ENCODE measurements at places on chromosomes 13 and 19.

DNA sequence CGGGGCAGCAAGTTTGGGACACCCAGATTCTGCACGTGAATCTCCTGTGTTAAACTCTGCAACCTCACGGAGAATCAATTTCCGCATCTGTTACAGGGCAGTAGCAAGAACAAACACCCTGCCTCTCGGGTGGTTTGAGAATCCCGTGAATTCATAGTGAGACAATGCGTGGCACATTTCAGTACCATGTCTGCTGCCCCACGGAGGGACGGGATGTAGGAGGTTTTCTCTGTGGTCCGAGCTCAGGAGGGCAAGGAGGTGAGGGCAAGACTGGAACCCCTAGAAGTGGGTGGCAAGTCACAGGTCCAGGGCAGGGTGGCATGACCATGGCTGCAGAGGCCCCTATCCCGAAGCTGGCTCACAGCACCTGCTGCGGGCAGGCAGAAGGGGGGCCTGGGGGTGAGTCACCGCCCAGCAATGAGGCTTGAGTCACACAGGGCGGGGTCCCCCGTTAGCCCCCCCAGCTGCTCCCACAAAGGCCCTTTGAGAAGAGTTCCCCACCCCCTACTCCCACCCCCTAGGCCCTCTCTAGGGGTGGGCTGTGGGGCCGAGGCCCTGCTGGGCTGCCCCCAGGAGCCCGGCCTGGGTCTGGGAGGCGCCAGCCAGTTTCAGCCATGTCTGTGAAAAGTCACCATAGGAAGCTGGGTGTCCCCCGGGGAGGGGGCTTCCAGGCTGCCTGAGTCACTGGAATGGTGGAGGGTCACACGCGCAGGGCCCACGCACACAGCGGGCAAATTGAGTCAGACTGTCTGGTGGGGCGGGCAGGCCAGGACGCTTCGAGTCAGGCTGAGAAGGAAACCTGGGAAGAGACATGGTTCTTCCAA lies 25.8 kb upstream of the NANOS3 start:
- peak; percentile 82 for DNase-seq

- no peak for DNase-seq
Observed at GRCh38 chr13:51873837-51874236, 12.1 kb downstream of the CCDC70 start.

DNA sequence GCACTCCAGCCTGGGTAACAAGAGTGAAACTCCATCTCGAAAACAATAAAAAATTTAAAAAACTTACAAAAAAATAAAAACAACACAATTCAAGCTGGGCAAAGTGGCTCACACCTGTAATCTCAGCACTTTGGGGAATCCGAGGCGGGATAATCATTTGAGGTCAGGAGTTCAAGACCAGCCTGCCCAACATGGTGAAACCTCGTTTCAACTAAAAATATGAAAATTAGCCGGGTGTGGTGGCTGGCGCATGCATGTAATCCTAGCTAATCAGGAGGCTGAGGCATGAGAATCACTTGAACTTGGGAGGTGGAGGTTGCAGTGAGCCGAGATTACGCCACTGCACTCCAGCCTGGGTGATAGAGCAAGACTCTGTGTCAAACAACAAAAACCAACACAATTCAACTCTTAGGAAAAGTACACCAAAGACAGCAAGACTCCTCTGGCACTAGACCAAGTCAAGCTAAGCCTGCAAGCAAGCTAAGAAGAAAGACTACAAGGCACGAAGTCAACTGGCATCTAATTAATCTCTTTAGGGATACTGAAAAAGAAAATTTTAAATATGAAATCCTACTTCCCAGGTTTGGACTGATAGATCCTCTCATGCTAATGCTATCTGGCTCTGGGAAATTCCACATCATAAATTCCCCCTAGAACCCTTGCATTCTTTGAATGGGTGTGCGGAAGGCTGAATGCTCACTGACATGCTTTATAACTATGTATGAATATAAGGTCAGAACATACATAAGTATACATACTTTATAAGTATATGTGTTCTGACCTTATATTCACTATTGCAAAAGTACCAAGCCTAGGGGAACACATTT lies 7.9 kb downstream of the PBX4 start:
- no peak for DNase-seq

DNA sequence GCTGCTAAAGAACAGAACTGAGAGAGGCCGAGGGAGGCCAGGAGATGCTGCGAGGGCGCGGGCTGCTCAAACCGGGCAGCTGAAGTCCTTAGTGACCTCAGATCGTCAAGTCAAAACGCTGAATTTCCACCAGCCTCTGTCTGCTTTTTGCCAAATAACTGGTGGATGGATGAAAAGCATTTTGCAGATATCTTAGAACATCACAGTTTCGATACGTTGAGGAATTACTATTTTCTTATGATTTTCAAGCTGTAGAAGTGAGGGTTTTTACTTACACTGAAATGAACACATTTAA lies 2.0 kb downstream of the GPC6 start:
- DNase-seq = no peak

- no peak for DNase-seq
Observed at GRCh38 chr13:30435911-30436451, 13.7 kb downstream of the UBE2L5 start.

DNA sequence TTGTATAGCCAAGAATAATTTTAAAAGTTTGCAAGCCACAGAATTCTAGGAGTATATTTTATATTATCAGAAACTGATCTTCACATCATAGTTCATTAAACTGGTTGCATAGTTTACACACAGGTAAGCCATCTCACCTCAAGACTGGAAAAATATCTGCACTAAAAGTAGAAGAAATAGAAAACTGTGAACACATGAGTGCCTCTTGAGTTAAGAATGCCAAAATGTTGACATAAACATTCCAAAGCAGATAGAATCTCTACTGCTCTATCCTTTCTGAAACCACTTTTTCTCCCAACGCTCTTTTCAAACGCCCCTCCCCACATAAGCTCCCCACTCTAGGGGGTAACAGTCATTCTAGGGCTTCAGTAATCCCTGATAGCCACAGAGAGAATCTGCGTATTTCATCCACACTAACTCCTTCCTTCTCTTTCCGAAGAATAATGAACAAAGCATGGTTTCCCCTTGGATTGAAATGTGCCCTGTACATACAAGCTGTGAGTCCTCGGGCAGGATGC lies 201.5 kb downstream of the IRS2 start:
- DNase-seq = no peak

DNA sequence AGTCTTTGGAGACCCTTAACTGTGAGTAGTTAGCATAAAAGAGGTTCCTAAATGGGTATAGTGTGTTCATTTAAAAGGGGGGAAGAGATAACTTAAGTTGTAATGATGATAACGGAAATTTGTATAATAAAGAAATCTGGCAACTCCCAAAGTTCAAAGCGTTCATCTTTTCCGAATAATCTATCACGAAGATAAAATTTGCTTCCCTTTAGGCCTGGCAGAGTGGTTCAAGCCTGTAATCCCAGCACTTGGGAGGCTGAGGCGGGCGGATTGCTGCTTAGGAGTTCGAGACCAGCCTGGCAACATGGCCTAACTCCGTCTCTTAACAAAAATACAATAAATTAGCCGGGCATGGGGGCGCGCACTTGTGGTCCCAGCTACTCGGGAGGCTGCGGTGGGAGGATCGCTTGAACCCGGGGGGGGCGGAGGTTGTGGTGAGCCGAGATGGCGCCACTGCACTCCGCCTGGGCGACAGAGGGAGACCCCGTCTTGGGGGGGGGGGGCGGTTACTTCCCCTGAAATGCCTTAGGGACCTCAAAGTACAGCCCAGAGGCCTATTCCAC lies 934 bp downstream of the N4BP2L2 start:
- no peak for DNase-seq

GRCh38 chr13:51768976-51769375 lies 35.0 kb downstream of the DHRS12 start:
- DNase-seq = no peak

GRCh38 chr13:57128909-57129308 lies 11.8 kb upstream of the PRR20A start:
- DNase-seq = no peak

DNA sequence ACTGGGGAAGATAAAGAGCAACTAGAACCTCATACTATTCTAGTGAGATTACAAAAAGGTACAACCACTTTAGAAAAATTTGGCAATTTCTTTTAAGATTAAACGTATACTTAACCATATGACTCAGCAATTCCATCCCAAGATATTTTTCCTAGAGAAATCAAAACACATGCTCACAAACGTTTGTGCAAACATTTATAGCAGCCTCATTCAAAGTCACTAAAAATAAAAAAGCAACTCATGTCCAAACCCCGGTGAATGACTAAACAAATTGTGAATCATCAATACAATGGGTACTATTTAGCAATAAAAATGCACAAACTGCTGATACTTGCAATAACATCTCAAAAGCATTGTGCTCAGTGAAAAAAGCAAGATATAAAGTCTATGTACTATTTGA lies 121.5 kb downstream of the FRY start:
- peak; percentile 83 for DNase-seq

DNA sequence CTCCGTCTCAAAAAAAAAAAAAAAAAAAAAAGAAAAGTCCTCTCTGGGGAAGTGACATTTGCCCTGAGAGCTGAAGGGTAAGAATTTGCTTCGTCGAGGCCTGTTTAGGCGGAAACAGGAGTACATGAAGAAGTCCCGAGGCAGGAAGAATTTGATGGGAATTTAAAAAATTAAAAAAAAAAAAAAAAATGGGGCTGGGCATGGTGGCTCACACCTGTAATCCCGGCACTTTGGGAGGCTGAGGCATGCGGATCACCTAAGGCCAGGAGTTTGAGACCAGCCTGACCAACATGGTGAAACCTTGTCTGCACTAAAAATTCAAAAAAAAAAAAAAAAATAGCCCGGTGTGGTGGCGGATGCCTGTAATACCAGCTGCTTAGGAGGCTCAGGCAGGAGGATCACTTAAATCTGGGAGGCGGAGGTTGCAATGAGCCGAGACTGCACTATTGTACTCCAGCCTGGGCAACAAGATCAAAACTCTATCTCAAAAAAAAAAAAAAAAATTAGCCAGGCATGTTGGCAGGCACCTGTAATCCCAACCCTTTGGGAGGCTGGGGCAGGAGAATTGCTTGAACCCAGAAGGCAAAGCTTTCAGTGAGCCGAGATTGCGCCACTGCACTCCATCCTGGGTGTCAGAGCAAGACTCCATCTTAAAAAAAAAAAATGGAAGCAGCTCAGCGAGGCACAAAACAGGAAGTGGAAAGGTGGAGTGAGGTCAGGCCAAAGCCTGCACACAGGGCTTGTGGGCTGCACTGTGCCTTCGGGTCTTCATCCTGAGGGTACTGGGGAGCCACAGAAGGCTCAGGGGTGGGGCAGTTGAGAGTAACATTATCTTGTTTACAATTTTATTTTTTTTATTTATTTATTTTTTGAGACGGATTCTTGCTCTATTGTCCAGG lies 4.9 kb downstream of the BAX start:
- no peak for DNase-seq

DNA sequence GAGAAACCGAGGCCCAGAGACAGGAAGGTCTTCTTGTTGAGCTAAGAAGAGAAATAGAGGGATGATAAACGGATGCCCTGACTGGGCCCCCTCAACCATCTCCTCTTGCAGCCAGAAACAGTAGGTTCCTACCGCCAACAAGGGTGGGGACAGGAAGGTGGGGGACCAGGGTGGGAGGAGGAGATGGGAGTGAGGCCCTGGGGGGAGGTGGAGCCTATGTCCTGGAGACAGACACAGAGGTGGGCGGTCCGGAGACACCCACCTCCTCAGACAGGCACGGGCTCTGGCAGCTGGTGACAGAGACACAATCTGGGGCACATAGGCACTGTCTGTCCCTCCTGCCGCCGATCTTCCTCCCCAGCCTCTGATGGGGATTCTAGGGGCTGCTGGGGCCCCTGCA lies 16.9 kb downstream of the GADD45B start:
- DNase-seq = no peak

DNA sequence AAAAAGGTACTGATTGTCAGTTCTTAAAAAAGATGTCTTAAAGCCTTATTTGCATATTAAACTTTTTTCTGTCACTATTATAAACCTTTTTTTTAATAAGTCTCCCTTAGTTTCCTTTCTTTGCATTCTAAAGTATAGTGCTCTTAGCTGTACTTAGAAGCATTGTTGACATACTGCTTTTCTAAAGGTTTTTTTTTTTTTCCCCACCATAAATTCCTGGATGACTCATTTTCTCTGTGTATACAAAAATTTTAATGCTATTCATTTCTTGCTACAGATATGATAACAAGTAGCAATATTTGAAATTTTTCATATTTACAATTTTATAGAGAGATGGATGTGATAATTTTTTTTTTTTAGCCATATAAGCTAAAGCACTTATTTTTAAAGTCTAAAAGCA lies 43.5 kb downstream of the METTL21C start:
- DNase-seq = peak; percentile 13

DNA sequence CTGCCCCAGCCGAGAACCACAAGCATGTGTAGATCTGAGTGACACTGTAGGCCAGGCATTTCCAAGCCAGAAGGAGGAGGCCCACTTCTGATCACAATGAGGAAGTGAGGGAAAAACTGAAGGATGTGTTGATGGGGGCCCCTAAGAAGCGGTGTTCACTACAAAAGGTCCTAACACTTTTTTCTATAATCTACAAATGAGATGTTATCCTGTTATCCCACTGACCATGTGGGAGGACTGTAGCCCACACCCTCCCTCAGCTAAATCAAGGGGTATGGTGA lies 99.0 kb upstream of the MCF2L start:
- no peak for DNase-seq

GRCh38 chr19:54207983-54208783 lies 7.5 kb downstream of the RPS9 start:
- peak; percentile 79 for DNase-seq

- DNase-seq = no peak
Observed at GRCh38 chr13:60453490-60453889, 56.5 kb downstream of the TDRD3 start.

DNA sequence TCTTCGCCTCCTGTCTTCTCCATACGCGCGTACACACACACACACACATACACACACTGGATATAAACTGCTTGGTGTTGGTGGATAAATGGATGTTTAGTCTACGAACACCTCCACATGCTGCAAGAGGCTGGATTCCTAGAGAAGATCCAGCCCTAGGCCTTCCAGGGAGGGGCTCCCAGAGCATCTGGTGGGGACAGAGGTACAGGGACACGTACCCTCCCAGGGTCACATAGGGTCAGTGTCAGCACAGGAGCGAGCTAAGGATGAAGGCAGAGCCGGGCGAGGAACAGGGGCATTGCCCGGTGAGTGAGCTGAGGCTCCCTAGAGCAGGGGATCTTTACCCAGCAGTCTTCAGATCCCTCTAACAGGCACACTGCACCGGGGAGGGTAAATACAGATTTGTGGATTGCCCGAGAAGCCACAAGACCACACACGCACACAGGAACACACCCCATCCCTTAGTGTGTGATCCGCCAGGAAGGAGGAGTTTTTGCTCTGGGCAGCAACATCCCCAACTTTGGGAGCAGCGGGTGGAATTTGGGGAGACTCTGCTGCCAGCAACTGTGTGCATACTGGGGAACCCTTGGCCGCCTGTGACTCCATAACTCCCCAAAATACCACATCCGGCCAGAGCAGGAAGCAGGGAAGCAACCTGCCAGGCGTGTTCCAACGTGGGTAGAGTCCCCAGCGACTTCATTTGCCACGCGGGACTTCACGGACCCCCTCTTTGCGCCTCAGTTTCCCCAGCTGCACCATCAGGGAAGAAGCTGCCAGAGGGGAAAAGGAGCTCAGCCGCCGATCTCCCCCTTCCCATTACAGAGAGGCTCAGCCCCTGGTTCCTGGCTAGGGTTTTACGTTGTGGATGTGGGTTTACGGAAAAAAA lies 5.8 kb upstream of the TLE2 start:
- DNase-seq = peak; percentile 13

Data from stromal cell of bone marrow (primary cell).